ENCODE measurements at places on chromosomes 1 and 21.

GRCh38 chr1:10236405-10237156 is 26.2 kb downstream of the KIF1B start:
- DNase-seq = no peak

DNA sequence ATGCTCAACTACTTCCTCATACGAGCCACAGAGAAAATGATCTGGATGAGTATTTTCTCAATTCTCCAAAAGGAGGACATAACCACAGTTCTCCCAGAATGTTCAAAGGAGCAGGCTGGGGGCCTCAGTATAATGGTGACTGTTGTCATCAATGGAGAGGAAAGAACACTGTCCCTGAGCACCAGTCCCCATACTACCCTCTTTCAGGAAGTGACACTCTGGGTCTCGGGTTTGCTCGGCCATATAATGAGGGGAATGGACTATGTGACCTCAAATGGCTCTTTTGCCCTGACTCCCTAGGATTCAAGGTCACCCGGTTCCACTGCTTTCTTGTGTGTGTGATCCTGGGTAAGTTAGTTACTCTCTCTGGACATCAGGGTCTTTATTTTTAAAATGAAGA is 22.8 kb downstream of the SLC9A1 start:
- no peak for DNase-seq

- DNase-seq = no peak
Measured at GRCh38 chr1:218350035-218350525, 4.9 kb downstream of the TGFB2 start.

DNA sequence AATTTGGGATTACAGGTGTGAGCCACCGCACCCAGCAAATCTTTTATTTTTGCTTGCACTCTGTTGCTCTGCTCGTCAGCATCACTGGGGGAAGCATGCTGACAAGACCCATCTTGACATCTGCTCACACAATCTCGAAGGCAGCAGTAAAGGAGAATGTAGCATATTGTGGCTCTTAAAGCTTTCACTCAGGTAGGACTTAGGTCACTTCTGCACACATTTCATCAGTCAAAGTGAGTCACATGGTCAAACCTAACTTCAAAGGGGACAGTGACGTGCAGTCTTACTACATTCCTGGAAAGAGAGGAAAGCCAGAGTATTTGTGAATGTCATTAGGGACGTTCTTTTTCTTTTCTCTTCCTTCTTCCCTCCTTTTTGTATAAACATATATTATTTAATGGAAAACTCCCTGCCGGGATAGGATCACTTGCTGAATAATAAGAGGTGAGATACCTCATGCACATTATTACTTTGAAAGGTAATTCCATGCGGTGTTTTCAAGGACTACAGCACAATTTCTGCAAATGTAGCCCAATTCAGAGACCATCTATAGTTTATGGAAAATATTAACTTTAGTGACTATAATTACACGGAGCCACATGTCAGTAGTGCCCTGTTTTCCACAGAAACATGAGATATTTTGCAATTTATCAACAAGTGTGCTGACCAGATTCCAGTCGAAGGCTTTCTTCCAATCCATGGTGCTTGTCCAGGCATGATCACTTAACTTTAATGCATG is 19.3 kb upstream of the ACBD6 start:
- DNase-seq = no peak

DNA sequence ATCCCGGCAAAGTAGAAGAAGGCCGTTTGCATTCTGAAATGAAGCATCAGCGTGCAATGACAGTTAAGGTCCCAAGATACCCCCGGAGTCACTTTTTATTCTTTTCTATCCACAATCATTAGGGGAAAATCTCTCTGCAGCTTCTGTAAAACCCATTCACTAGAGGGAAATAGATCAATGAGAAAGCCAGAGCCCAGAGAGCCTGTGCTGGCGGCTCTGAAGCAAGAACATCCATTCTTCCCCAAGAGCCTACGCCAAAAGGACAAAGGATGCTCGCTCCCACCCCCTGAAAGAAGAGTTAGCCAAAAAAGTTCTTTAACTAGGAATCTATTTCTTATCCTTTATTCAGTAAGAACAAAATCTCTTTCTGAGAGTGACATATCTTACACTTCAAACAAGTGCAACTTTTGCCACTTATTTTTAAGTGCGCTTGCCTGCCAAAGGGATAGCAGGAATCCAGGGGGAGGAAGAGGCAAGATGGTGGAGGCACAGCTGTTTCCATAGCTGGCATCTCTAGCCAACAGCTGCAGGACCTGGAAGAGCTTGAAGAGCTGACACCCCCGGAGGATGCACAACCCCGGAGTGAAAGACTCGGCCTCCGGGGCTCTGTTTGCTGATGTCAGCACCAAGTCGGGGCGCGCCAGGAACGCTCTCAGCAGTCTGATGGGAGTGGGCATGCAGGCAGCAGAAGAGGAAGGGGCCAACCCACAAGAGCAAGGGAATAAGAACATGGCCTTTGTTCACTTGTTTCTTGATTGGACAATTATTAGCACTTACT is 68.7 kb downstream of the KCNN3 start:
- DNase-seq = no peak

- no peak for DNase-seq
Measured at GRCh38 chr1:43868741-43869067, 64.9 kb upstream of the ARTN start.

GRCh38 chr21:37182222-37182621 is 84.9 kb downstream of the VPS26C start:
- no peak for DNase-seq

DNA sequence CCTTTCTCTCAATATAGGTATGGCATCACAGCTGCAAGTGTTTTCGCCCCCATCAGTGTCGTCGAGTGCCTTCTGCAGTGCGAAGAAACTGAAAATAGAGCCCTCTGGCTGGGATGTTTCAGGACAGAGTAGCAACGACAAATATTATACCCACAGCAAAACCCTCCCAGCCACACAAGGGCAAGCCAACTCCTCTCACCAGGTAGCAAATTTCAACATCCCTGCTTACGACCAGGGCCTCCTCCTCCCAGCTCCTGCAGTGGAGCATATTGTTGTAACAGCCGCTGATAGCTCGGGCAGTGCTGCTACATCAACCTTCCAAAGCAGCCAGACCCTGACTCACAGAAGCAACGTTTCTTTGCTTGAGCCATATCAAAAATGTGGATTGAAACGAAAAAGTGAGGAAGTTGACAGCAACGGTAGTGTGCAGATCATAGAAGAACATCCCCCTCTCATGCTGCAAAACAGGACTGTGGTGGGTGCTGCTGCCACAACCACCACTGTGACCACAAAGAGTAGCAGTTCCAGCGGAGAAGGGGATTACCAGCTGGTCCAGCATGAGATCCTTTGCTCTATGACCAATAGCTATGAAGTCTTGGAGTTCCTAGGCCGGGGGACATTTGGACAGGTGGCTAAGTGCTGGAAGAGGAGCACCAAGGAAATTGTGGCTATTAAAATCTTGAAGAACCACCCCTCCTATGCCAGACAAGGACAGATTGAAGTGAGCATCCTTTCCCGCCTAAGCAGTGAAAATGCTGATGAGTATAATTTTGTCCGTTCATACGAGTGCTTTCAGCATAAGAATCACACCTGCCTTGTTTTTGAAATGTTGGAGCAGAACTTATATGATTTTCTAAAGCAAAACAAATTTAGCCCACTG is 11.5 kb downstream of the HIPK1 start:
- DNase-seq = no peak

GRCh38 chr1:179030683-179031082 is 5.0 kb downstream of the FAM20B start:
- no peak for DNase-seq

- no peak for DNase-seq
Measured at GRCh38 chr1:12146343-12147112, 20.3 kb upstream of the TNFRSF1B start.

GRCh38 chr1:113303267-113303666 is 87.0 kb upstream of the MAGI3 start:
- DNase-seq = no peak

GRCh38 chr1:61426254-61426653 is 298.7 kb downstream of the TM2D1 start:
- no peak for DNase-seq

DNA sequence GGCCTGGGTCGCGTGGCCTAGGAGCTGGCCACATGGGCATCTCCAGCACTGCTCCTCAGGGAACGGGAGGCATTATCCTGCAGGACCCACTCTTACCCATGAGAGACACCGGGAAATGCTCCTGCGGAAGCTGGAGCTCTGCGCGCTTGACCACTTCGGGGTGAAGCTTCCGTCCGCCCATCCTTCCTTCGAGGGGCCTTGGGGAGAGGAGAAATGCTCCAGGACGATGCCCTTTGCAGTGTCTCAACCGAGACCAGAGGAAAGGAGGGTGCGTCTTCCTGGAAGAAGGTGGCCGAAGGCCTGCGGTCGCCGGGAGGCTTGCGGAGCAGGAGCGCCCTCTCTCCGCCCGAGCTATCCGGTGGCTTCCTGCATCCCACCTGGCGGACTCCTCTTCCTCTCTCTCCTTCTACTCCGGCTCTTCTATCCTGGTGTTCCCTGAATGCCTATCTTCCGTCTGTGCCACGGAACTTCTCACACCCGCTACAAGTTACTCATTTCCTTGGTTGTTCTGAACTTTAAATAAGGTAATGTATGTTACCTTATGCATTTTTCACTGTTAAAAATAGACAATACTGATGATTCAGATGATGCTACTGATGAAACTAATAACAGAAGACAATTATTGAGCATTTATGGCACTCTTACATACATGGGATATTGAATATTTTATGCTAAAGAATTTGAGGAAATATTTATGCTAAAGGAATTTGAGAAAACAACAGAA is 91.4 kb downstream of the PRKAB2 start:
- DNase-seq = no peak

DNA sequence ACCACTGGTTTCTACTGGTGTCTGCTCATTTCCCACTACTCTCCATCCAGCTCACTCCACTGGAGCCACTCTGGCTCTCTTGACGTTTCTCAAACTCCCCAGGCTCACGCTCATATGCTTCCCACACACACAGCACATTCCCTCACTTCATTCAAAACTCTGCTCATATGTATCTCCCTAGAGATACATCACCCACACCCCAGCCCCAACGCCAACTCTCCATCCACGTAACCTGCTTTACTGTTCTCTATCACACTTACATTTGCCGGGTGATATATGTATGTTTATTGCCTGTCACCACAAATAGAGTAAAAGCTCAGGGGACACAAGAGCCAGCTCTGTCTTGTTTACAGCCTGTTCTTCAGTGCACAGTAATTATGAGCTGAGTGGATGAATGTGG is 22.2 kb downstream of the EBNA1BP2 start:
- no peak for DNase-seq

- no peak for DNase-seq
Measured at GRCh38 chr1:67213164-67213563, 46.9 kb downstream of the IL23R start.

DNA sequence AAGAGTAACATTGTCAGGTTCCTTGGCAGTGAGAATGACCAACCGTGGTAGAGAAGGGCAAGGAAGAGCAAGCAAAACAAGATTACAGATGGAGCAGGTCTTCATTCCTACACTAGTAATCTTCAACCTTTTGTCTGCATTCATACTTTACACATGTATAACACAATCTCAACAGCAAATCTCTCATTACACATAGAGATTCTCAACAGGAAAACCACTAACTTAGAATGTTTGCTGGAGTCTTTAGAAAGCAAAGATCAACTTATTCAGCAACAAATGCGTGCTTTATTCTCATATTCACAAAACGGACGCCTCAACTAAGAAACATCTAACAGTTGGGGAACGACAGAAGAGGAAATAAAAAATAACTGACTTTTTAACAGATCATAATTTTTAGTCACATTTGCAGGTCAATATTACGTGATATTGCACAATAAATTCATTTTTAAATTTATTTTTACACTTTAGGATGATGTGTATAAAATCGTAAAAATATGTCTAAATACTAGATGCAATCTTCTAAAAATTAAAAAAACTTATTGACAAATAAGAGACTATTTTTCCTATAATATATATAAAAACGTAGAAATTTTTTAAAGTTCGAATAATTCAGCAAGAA is 82.9 kb downstream of the ARID4B start:
- no peak for DNase-seq

GRCh38 chr1:177748080-177748801 is 221.6 kb downstream of the SEC16B start:
- DNase-seq = no peak

DNA sequence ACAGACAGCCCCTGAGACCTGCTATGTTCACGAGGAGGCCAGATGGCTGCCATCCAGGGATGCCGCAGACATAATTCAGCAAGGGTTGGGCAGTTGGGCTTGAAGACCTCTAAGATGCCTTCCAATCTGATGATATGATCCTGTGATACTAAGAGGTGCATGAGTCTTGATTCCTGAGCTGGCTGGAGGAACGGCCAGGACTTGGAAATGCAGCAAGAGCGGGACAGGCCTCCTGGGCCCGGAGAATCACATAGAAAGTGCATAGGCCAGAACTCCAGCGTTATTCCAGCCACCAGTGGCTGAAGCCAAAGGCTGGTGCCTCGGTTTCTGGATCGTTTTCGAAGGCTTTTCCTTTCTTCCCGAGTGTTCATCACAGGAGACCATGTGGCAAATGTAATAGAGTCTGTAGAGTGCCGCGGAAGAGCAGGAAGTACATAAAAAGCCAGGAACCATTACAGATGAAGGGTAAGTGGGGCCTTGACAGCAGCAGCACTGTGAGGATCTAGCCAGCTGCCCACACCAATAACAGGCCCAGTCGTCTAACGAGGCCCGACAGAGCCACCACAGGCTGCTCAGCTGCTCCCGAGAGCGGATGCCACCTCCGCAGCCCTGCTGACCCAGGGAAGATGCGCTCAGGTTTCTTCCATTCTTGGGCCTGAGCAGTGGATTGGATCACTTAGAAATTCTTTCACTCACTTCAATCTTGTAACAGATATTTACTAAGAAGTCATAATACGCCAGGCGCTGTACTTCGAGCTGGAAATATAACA is 14.0 kb upstream of the LHX4 start:
- no peak for DNase-seq

- no peak for DNase-seq
Measured at GRCh38 chr1:92084651-92085050, 4.5 kb downstream of the BTBD8 start.

DNA sequence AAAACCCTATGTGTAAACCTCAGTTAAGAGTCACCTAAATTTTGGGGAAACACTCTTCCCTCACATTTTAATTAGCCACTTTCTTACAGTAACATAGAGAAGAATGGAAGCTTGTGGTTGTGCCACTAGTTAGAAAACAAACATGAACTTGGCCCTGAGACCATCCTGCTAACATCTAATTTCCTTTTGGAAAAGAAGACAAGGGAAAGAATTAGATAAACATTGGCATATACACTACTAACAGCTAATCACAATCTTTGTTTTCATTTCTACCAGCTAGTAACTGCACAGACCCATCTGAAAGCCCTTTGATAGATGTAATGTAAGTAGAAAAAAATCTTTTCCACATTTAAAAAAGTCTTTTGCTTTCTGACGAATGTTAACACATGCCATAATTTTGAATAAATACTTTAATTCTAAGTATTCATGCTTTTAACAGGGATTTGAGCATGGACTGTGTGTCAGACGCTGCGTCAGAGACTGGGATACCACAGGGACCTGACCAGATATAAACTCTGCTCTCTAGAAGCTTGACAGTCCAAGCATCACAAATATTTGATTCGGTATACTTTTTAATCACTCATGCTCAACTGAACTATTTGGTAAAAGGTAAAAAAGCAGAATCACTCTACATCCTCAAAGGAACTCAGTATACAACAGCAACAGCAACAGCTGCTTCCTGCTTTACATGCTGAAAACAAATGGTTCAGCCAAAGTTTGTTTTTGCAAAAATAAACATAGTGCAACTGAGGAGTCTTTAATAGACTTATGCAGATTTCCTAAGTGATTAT is 30.2 kb downstream of the DPH5 start:
- DNase-seq = no peak
